ENCODE measurements at places on chromosomes 11 and 22. TPM values are rescaled to one million over a fixed set of nuclear protein-coding genes. Genes with fewer than 3 reads are reported as not detected.
A peak's percentile ranks its signal among the peaks of the same experiment; 100 is the strongest.

DESI1 gene
- polyA plus RNA-seq, result 11.2 TPM

MAP6 gene
- polyA plus RNA-seq, result not detected

SLC22A6 gene
- polyA plus RNA-seq, result not detected

SMDT1 gene
- polyA plus RNA-seq, result 152 TPM

SLC7A4 gene
- polyA plus RNA-seq, result 0.99 TPM

ATG16L2 gene
- 12.1 TPM for polyA plus RNA-seq

DNA sequence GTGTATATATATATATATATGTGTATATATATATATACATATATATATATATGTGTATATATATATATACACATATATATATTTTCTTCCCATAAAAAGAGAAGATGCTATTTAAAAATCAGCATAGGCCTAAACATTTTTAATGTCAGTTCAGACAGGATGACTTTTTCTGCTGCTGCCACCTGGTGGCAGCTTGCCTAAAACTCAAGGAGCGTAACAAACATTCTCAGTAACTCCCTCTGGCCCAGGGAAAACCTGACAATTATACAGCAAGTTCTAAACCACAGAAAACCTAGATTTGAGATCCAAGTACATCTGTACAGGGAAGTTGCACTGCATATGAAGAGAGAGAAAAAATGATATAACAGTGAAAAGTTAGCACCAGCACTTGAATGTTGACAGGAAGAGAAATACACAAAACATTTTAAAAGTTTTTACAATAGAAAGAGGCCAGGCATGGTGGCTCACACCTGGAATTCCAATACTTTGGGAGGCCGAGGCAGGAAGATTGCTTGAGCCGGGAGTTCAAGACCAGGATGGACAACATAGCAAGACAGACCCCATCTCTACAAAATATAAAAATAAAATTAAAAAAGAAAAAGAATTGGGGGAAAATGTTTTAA, 16.6 kb downstream of the OR8A1 start:
- peaks cover 12% of the 10 kb centered on the region for H3K27me3 ChIP-seq
- no peak overlapping the region for H3K27ac ChIP-seq
- no peaks in the 10 kb centered on the region for H3K36me3 ChIP-seq

DNA sequence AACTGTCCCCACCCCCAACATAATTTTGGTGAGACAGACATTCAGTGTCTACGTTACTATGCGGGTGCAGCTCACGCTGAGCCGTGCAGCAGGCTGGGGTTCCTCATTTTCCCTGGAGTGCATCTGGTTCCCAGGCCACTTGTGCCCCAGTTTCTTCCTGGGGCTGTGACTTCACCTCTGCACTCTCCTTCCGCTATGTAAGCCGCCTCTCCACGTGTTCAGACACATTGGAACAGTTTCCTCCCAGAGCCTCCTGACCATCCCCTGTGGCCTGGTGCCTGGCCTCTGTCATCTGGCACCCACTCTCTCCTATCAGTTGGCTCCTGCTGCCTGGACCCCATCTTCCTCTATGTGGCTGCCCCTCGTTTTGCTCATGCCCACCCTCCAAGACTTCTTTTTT, 46.2 kb upstream of the A4GALT start:
- no peak overlapping the region for H3K4me3 ChIP-seq
- no peak for DNase-seq

- H3K36me3 ChIP-seq, result no peaks in the 10 kb centered on the region
- no peak overlapping the region for H3K4me3 ChIP-seq
- H3K4me1 ChIP-seq, result no peaks in the 10 kb centered on the region
These were observed 8.9 kb downstream of the MN1 start for GRCh38 chr22:27792452-27793161.

GRCh38 chr11:64356498-64357411, 2.2 kb upstream of the RPS6KA4 start:
- no peaks in the 10 kb centered on the region for H3K36me3 ChIP-seq
- no peaks in the 10 kb centered on the region for H3K27me3 ChIP-seq
- DNase-seq, result peak; percentile 53
- no peak overlapping the region for H3K4me3 ChIP-seq
- H3K4me1 ChIP-seq, result peaks cover 11% of the 10 kb centered on the region
- H3K27ac ChIP-seq, result no peak overlapping the region

DNA sequence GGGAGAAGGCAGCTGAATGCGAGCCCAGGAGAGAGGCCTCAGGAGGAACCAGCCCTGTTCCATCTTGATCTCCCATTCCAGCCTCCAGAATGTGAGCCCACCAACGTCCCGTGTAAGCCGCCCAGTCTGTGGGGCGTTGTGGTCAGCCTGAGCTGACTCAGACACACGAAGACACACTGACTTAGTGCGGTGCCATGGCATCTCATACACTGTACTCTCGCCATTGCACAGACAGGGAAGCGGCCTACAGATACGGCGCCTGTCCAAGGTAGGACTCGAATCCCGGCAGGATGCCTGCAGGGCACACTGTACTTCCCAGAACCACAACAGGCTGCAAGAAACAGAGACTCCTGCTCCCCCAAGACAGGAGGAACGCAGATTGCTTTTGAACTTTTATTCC, 179.6 kb downstream of the CTTN start:
- no peak for DNase-seq
- H3K36me3 ChIP-seq, result no peaks in the 10 kb centered on the region
- H3K27me3 ChIP-seq, result no peaks in the 10 kb centered on the region
- no peak overlapping the region for H3K27ac ChIP-seq
- no peak overlapping the region for H3K4me3 ChIP-seq

GRCh38 chr11:125404811-125405790, 91.0 kb downstream of the FEZ1 start:
- H3K36me3 ChIP-seq, result no peaks in the 10 kb centered on the region
- no peak overlapping the region for H3K4me3 ChIP-seq
- no peak overlapping the region for H3K27ac ChIP-seq
- peaks cover 2% of the 10 kb centered on the region for H3K4me1 ChIP-seq

- H3K4me1 ChIP-seq, result peaks cover 14% of the 10 kb centered on the region
- peak overlapping the region; percentile 22 for H3K4me3 ChIP-seq
- no peaks in the 10 kb centered on the region for H3K36me3 ChIP-seq
- H3K27me3 ChIP-seq, result no peaks in the 10 kb centered on the region
These were observed 7.1 kb downstream of the SLC7A4 start for GRCh38 chr22:21025266-21025665.

- peaks cover 8% of the 10 kb centered on the region for H3K4me1 ChIP-seq
- DNase-seq, result no peak
- no peak overlapping the region for H3K27ac ChIP-seq
- no peaks in the 10 kb centered on the region for H3K27me3 ChIP-seq
- peaks cover 23% of the 10 kb centered on the region for H3K36me3 ChIP-seq
These were observed 88.9 kb upstream of the CLNS1A start for GRCh38 chr11:77726524-77726923.

DNA sequence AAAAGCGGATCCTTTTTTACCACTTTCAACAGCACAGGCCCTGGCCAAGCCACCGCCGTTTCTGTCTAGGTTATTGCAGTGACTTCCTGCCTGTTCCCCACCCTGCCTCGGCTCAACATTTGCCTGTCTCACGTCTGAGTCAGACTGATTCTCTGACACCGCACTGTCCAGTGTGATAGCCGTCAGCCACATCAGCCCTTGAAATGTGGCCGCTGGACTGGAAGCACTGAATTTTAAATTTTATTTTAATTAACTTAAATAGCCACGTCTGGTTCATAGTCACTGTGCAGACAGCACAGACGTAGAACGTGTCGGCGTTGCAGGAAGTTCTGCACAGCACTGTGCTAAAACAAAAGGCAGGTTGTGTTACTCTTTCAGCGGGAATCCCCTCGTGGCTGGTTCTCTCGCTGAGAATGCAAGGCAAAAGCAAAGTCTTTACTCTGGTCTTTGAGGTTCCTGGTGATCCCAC, 56.3 kb upstream of the ADSL start:
- DNase-seq, result peak; percentile 75
- peaks cover 46% of the 10 kb centered on the region for H3K4me1 ChIP-seq
- peak overlapping the region; percentile 70 for H3K4me3 ChIP-seq
- H3K36me3 ChIP-seq, result peaks cover 33% of the 10 kb centered on the region

GRCh38 chr22:27541836-27542235, 259.7 kb downstream of the MN1 start:
- H3K4me3 ChIP-seq, result no peak overlapping the region
- DNase-seq, result no peak
- no peak overlapping the region for H3K27ac ChIP-seq
- no peaks in the 10 kb centered on the region for H3K4me1 ChIP-seq
- H3K36me3 ChIP-seq, result no peaks in the 10 kb centered on the region

GRCh38 chr11:126951465-126951864, 49.1 kb downstream of the KIRREL3 start:
- H3K4me3 ChIP-seq, result no peak overlapping the region
- DNase-seq, result no peak
- no peaks in the 10 kb centered on the region for H3K4me1 ChIP-seq
- H3K27me3 ChIP-seq, result peaks cover 3% of the 10 kb centered on the region

DNA sequence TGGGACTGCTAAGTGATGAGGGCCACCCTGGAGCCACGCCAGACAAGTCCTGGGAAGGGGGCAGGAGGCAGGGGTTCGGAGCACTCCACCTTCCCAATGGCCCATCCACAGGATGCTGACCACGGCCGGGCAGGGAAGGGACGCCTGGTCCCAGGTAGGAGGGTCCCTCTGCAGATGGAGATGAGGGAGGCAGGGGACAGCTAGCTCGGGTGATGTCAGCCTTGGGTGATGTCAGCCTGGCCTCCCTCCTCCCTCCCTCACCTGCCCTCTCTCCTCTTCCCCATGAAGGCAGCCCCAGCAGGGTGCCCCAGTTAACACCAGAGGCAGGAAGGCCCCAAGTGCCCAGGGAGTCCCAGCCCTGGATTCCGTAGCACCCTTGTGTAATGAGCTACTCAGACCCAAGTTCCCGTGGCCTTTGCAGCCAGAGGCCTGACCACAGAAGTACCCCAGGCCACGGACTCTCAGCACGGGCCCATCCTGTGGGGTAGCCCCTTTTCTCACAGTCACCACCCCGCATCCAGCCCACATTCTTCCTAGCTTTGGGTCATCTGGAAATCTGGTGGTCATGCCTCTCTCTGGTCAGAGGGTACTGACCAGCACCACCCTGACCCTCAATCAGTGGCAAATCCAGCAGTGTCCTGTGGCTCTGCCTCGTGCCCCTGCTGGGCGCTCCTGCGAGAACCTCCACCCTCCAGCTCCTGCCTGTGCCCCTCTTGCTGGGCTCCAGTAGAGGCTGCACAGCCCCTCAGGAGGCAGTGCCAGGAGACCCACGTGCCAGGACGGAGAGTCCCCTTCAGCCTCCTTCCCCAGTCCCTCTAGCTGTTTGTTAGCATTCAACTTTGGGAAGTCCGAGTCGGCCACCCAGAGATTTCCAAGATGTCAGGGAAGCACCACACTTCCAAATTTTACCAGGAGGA, 47.4 kb downstream of the SHANK2 start:
- H3K4me3 ChIP-seq, result no peak overlapping the region
- no peak for DNase-seq
- no peak overlapping the region for H3K27ac ChIP-seq
- H3K27me3 ChIP-seq, result peaks cover 3% of the 10 kb centered on the region

DNA sequence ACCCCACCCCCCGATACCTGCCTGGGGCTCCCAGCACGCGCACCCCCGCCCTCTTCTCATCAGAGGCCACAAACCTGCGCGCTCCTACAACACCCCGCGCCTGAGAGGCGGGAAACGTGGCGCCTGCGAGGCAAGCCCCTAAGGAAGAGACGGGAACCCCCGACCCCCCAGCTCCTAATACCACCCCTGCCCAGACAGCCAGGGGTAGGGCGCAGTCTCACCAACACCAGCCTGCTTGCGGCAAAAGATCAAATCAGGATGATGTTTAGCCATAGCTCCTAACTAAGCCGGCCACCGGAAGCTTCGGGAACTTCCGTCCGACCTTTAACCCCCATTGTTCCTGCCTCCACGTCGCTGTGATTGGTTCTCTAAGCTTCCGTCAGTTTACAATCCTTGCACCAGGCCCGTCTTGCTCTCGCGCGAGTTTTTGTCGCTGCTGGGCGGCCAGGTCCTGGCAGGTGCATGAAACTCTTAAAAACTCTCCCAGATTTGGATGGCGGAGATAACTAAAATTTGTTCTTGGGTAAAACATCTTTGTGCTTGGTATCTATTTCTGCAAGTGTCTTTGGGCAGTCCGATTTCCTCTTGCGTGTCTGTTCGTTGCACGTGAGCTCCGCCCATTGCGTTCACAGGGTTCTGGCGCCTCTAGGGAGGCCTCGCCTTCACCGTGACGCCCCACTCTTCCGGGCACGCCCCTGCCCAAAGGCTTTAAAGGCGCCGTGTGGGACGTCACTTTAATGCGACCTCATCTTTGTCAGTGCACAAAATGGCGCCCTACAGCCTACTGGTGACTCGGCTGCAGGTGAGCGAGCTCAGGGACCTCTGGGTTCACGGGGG, at the start of the genes ACO2 and PHF5A:
TSS of gene ACO2 (plus strand) at position 737 of the 837 bp plus-strand sequence. CDS start at position 767, 30 bp downstream.
TSS of gene PHF5A (minus strand) at position 312 of the 837 bp plus-strand sequence. CDS start at position 273, 39 bp downstream.
- peaks cover 47% of the 10 kb centered on the region for H3K4me1 ChIP-seq
- H3K27me3 ChIP-seq, result no peaks in the 10 kb centered on the region
- peak; percentile 91 for DNase-seq
- peak within 1 kb of the TSS; percentile 93 for H3K4me3 ChIP-seq
- peak within 1 kb of the TSS; percentile 99 for H3K27ac ChIP-seq

DNA sequence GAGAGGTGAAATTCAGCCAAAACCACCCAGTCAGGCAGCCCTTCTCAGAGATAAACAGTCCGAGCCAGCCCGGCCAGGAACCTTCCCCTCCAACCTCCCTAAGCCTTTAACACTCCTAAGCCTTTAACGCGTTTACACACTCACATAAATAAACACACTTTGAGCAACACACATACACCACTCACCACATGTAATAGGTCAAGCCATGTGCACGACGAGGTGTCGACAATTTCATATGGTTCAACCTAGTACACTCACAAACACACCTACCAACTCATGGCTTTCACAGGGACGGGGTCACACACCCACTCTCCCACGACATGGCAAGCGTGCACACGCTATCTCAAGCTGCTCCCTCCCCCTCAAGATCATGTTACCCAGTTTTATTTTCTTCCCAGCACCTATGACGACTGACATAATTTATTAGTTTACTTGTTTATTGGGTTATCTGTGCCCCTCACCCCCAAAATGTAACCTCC, 15.5 kb downstream of the SLC43A1 start:
- no peak overlapping the region for H3K4me3 ChIP-seq
- no peaks in the 10 kb centered on the region for H3K36me3 ChIP-seq

DNA sequence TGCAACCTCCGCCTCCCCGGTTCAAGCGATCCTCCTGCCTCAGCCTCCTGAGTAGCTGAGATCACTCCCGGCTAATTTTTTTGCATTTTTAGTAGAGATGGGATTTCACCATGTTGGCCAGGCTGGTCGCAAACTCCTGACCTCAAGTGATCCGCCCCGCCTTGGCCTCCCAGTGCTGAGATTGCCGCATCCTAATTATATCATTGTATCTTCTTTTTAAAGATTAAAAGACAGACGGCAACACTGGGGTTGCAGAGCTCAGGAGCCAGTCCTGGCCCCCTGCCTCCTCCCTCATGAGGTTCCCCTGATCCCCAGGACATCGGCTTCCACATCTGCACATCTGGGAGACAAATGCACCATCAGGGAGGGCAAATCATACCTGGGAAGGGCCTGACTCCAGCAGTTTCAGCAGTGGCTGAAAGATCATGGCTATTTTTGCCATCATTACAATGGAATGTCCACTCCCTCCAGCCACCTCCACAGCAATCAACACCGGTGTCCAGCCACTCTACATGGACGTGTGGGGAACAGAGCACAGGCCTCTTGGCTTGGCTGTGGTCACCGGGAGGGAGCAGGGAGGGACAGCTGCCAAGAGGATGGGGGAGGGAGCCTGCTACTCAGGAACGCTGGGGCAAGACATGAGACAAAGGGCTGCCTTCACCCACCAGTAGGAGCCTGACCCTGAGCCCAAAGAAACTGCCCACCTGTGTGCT, 9.2 kb upstream of the CELSR1 start:
- H3K27ac ChIP-seq, result no peak overlapping the region
- H3K36me3 ChIP-seq, result no peaks in the 10 kb centered on the region
- H3K4me1 ChIP-seq, result no peaks in the 10 kb centered on the region
- H3K27me3 ChIP-seq, result peaks cover 41% of the 10 kb centered on the region
- no peak for DNase-seq

- peaks cover 40% of the 10 kb centered on the region for H3K4me1 ChIP-seq
- no peaks in the 10 kb centered on the region for H3K36me3 ChIP-seq
- H3K27ac ChIP-seq, result peak overlapping the region; percentile 91
- H3K27me3 ChIP-seq, result no peaks in the 10 kb centered on the region
- H3K4me3 ChIP-seq, result peak overlapping the region; percentile 94
These were observed 1.2 kb downstream of the RAB6A start for GRCh38 chr11:73759610-73760134.

All from naive thymus-derived CD8-positive, alpha-beta T cell (primary cell).